ENCODE measurements at places on chromosomes 1 and 21.

DNA sequence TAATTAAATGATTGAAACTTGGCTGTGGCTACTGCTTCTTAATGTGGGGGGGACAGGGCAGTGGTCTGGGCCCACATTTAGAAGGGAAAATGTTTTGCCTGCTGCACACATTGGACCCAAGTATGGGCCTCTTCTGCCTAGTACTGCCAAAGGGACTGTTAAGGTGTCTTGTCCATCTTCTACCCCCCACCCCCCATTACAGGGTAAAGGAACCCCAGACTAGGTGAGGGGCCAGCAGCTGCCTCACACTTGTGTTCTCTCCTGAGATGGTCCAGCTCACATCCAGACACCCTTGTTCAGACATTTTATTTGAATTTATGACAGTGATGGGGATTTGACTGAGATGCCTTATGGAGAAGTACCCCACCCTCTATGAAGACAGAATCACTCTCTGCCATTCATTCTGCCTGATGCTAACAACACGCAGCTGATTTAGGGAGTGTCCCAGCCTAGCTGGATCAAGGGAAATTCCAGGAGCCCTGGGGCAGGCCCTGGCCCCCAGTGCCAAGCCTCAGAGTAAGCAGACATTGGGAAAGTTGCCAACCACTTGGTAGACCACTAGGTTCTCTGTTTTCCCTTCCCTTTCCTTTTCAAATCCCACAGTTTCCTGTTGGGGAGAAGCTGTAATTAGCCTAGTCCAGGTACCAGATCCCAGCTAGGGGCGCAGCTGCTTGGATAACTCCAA lies 42.1 kb downstream of the YARS1 start:
- no peak for DNase-seq

DNA sequence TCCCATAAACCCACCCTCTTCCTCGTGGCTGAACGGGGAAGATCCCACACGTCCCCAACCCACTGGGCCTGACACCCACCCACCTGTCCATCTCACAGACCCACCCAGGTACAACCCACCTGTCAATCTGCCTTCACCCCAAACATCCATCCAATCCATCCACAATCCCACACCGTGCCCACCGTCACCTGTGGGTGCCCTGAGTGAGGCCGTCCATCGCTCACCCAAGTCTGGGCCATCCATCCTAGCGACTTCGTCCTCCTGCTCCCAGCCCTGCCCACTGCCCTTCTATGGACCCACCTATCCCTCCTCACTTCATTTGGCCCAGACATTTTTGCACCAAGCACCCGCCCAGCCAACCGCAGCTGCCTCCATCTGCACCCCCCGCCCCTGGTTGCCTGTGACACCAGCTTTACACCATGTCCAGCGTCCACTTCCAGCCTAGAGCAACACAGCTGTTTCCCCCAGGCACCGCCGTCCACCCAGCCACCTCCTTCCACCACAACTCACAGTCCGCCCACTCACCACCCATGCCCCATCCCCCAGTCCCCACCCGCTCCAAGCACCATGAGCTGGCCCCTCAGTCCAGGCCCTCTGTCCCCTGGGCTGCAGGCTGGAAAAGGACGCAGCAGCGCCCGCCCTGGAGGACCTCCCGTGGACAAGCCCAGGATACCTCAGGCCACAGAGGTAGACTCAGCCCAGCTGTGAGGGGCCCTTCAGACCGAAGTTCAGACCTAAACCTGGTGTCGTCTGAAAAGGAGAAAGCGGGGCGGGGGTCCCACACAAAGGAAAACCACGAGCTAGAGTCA lies 7.7 kb downstream of the TTLL10 start:
- no peak for DNase-seq

- no peak for DNase-seq
These were observed 6.1 kb upstream of the LDLRAP1 start for GRCh38 chr1:25537153-25537831.

DNA sequence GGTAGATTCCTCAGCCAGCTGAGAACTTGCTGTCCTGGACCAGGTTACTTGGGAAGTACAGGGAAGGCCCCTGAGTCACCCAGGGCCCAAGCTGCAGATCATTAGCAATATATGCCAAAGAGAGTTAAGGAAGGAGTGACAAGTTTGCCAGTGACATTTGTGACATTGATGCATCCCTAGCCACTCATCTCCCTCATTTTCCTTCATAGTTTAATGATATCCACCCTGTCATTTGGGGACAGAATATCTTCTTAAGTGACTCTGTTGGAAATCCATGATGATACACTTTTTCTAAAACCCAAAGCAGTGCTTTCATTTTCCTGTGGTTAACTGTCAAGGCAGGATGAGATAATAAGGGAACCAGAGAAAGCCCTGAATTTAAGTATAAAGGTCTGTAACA lies 3.2 kb downstream of the TNN start:
- no peak for DNase-seq

DNA sequence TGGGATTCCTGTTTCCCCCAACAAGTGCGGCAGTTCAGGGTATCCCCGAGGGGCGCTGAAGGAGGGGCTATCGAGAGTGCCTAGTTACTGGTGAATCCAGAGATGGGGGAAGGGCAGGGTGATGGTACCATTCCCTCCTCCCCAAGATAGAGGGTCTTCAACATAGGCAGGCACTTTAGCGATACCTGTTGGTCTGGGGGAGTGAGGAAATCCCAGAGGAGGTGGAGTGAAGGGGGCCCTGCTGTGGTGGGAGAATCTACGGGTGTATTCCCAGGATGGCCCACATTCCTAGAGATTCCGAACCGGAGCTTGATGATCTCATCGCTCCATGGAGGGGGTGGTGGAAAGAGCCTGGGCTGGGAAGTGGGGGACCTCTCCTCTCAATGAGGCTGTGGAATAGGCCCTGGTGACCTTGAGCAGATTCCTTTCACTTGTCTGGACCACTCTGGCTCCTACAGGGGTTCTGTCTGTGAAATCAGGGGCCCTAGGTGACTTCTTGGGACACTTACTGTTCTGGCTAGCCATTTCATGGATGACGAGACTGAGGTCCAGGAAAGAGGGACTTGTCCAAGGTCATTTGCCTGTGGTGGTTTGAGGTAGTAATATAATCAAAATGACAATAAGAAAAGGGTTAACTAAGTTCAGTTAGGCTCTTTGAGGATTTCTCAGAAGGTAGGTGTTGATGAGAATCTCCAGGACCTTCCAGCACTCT lies 52.7 kb upstream of the SYNC start:
- DNase-seq, result no peak

DNA sequence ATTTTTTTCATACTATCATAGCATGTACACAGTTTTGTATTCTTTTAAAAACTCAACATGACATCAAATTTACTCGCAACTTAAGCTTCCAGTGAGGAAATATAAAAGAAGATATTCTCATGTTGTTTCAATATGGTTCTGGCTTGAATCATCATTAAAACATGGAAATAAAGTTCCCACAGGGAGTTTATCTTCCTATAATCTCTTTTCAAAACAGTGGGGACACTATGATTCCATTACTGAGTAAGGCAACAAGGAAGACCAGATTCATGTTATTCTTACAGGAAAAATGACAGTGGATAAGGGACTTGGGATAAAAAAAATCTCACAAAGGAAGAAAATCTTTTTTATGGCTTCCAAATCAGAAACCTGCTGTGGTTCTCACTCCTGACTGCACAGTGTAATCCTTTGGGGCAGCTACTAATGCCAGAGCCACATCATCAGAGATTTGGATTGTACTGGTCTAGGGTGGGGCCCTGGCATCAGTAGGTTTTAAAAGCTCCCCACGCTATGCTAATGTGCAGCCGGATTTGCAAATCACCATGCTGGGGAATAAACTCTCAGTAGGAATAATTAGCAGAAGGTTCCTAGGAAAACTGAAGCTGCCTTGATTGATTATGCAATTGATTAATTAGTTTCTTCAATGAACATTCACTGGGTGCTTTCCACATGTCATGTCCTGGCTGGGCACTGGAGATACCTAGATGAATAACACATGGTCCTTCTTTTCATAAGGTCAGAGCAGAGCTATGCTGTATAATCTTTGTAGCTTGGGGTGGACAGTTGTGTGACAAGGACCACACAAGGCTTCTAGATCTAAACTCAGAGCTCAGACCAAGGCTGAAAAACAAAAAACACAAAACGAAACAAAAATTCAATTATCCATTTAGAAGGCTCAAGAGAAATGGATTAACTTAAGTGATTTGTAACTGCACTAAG lies 71.1 kb upstream of the C8B start:
- no peak for DNase-seq

DNA sequence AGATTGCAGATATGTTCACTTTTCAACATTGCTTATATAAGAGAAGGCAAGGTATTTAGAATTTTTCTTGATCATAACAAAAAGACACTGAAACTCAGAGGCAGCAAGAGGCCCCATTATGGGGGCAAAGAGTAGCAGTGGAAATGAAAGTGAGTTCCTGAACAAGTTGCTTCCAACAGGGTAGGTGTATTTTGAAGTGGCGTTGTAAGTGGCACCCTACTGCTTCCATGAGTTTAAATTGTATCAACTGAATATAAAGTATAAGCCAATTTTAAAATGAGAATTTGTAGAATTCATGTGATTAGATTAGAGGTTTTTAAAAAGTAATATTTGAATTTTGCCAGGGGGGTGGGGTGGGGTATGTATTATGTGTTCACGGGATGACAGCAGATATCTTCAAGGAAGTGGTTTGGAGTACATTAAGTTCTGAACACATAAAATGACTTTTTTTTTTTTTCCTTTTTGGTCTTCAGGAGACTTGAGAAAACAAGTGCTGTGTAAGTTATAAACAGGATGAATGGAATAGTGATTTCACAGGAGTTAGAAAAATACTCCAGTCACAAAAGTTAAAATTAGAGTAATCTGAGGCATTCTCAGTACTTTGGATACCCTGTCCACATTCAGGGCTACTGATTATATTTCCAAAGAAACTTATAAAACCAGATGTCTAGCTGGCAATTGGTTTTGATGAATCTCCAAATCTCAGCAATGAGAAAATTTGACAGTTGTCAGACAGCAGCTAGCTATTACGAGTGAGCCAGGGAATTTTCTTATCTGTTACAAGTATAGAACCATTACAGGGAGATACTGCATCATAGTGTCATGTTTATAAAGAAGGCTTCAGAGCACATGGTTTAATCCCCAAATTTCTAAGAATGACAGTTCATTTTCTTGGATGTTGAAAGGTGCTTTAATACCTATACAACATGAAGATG lies 182.0 kb downstream of the ST6GALNAC3 start:
- DNase-seq, result no peak

DNA sequence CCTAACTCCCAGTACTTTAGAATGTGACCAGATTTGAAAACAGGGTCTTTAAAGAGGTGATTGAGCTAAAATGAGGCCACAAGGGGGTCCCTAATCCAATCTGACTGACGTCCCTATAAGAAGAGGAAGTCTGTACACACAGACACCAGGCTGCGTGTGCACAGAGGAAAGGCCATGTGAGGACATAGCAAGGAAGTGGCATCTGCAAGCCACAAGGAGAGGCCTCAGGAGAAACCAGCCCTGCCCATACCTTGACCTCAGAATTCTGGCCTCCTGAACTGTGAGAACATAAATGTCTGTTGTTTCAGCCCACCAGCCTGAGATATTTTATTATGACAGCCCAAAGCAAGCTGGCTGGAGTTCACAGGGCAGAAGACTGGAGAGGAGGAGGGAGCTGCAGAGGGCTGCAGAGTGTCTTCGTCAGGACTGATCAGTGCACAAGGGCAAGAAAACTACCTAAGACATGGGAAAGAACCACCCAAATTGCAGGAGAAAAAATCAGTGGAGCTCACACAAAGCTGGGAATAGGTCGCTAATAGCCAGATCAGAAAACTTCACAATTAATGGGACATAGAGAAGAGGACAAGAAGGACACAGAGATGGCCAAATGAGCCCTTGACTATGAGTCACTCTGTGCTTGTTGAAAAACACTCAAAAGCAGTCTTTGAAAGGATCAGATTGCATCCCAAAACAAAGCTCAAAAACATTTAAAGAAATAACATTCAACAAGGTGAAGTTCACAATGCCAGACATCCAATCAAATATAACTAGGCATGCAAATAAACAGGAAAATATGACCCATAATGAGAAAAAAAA lies 14.1 kb upstream of the WNT9A start:
- no peak for DNase-seq

- no peak for DNase-seq
These were observed 44.3 kb upstream of the CAPZB start for GRCh38 chr1:19529664-19530063.

DNA sequence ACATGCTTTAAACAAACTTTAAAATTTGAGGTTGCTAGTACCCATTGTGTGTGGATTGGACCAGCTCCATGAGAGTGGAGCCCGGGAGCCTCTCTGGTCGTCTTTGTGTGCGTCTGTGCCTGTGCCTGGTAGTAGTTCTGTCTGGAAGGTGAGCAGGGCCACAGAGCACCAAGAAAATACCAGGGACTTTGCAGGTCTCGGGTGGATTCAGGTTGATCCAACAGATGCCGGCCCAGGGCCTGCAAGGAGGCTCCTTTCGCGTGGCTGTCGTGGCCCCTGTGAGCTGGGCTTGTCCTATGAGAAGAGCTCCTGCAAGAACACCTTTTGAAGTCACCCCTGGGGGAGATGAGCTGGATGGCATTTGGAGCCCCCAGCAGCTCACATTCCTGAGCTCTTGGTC lies 28.3 kb downstream of the COL18A1 start:
- no peak for DNase-seq

GRCh38 chr1:18417316-18418269 lies 63.1 kb upstream of the KLHDC7A start:
- no peak for DNase-seq

DNA sequence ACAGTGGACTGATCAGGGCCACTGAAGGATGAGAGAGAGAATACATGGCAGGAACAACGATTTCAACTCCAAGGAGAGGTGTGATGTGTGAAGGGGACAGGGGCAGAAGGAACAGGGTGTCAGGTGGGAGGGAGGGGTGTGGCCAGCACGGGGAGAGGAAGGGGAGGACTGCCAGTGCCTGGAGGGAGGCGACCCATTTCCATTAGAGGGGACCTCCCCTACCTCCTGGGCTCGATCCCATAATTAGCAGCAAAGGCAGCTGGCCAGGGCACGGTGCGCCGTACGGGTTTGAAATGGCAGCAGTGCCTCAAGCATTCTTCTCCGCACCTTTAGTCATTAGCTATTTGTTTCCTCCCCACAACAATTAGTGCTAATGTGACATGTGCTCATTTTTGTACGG lies 22.7 kb downstream of the CRYAA start:
- no peak for DNase-seq

- DNase-seq, result no peak
These were observed 54.6 kb downstream of the S100B start for GRCh38 chr21:46550116-46550941.

- no peak for DNase-seq
These were observed 219.0 kb upstream of the NRIP1 start for GRCh38 chr21:15283789-15284188.

DNA sequence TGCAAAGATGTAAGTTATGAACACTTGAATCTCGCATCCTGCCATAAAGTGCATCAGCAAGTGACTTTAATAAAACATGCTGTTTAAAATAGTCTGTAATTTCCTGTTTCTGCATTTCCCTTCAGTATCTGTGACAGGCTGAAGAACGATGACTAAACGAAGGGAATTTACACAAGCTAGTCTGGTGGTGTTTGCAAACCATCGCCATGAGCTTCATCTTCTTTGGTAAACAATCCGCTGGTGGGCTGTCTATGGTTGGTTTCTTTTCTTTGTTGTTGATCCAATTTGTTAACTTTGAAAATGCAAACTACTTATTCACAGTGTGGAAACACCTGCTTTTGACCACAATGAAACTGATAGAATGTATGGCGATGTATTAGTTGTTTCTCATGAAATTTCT lies 13.9 kb downstream of the SERTAD4 start:
- DNase-seq, result no peak
